ENCODE measurements at places on chromosomes 11 and 22.
A peak's percentile ranks its signal among the peaks of the same experiment; 100 is the strongest.

DNA sequence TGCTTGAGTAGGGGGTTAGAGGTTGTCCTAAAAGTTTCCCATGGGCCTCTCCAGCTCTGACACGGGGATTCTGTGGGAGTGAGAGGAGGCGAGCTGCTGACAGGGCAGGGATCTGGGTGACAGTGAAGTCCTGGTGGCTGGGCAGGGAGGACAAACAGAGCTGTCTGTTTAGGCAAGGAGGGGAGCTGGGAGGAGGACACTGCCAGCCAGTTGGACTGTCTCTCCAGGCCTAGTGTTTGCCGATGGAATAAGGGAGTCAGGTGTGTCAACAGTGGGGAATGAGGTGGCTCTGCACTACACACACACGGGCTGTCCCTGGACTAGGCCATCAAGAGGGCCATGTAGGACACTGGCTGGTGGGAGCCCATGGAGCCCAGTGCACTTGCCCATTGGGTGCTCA, 20.6 kb upstream of the SYT7 start:
- DNase-seq = no peak
- H3K4me3 ChIP-seq = no peak overlapping the region
- H3K36me3 ChIP-seq = no peaks in the 10 kb centered on the region
- no peak overlapping the region for H3K27ac ChIP-seq

GRCh38 chr11:12678991-12679390, 4.8 kb downstream of the TEAD1 start:
- no peak for DNase-seq
- H3K4me3 ChIP-seq = peak overlapping the region; percentile 98
- peaks cover 83% of the 10 kb centered on the region for H3K4me1 ChIP-seq
- no peaks in the 10 kb centered on the region for H3K36me3 ChIP-seq
- H3K27me3 ChIP-seq = peaks cover 5% of the 10 kb centered on the region

- no peak overlapping the region for H3K27ac ChIP-seq
- no peak for DNase-seq
- peaks cover 16% of the 10 kb centered on the region for H3K4me1 ChIP-seq
- no peak overlapping the region for H3K4me3 ChIP-seq
Observed at GRCh38 chr22:39722032-39722325, 151.4 kb downstream of the CACNA1I start.

DNA sequence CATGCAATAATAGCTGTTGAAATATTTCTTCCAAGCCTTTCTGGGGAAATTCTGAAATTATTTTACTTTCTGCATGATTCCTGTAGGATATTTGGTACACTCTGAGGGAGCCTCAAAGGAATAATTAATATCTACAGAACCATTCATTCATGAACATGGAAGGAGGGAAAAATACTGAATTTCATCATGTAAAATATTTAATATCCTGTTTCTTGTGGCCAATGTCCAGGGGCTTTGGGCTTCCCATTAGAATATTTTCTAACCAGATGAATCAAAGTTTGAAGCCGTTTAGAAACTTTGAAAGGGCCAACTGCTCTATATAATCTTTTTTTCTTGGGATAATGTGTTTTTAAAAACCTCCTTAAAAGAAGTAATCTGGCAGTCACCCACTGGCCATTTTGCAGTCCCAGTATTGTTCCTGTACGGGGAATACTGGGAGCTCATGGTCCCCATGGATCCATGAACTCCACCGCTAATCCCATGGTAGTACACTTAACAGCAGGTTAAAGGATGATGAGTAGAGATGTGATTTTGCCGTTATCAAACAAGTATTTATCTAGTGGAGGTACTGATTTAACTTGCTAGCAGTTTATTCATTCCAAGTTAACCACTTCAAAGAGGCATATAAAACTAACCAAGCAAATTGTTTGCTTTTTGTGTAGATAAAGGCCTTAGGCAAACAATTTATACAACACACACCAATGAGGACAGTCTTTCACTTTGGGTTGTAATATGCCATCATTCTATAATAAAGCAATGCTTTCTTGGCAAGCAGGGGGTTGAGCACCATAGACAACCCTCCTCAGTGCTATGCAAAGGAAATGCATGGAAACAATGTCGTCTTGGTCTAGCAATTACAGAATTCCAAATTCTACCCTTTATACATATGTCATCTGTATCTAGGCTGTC, 34.5 kb upstream of the BLID start:
- peaks cover 4% of the 10 kb centered on the region for H3K27me3 ChIP-seq
- H3K4me3 ChIP-seq = no peak overlapping the region
- no peaks in the 10 kb centered on the region for H3K36me3 ChIP-seq
- H3K4me1 ChIP-seq = no peaks in the 10 kb centered on the region

DNA sequence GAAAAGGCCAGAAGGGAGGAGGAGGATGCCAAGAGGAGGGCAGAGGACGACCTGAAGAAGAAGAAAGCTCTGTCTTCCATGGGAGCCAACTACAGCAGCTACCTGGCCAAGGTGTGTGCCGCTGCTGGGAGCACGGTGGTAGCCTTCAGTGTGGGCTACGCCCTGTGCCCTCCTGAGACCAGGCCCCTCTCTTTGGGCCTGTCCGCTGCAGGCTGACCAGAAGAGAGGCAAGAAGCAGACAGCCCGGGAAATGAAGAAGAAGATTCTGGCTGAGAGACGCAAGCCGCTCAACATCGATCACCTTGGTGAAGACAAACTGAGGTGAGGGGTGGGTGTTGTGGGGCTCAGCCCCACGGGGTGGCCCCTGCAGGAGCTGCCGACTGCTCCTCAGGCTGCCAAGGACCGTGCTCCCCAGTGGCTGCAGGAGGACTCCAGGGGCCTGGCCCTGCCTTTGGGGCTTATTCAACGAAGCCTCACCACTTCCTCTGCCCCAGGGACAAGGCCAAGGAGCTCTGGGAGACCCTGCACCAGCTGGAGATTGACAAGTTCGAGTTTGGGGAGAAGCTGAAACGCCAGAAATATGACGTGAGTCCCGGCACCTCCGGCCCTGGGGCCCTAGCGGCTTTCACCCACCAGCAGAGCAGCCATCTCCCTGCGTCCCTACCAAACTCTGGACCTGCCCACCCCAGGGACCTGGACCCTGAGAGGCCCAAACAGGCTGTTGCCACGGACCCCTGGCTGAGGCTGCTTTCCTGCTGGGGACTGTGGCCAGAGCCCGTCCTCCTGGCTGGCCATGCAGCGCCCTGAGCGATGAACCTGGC, 12.6 kb upstream of the MRPL23 start:
- peak; percentile 1 for DNase-seq
- H3K4me1 ChIP-seq = peaks cover 53% of the 10 kb centered on the region
- H3K36me3 ChIP-seq = no peaks in the 10 kb centered on the region
- no peak overlapping the region for H3K27ac ChIP-seq
- H3K4me3 ChIP-seq = no peak overlapping the region

DNA sequence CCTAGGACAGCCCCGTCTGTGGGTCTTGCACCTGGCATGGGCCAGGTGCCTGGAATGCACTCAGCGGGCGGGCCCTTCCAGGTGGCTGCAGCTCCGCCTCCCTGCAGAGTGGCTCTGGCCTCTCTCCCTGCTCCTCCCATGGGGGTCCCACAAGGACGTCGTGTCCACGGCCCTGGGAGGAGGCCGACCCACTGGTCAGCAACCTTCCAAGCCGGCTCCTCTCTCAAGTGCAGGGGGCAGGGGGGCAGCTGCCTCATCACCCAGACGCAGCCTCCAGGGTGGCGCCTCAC, 41.9 kb downstream of the CERK start:
- H3K4me1 ChIP-seq = no peaks in the 10 kb centered on the region
- no peak for DNase-seq
- H3K36me3 ChIP-seq = peaks cover 40% of the 10 kb centered on the region
- no peak overlapping the region for H3K4me3 ChIP-seq

GRCh38 chr11:45423475-45424120, 137.5 kb upstream of the SYT13 start:
- no peak for DNase-seq
- peaks cover 25% of the 10 kb centered on the region for H3K4me1 ChIP-seq
- H3K27me3 ChIP-seq = peaks cover 7% of the 10 kb centered on the region
- H3K4me3 ChIP-seq = no peak overlapping the region
- H3K27ac ChIP-seq = no peak overlapping the region

DNA sequence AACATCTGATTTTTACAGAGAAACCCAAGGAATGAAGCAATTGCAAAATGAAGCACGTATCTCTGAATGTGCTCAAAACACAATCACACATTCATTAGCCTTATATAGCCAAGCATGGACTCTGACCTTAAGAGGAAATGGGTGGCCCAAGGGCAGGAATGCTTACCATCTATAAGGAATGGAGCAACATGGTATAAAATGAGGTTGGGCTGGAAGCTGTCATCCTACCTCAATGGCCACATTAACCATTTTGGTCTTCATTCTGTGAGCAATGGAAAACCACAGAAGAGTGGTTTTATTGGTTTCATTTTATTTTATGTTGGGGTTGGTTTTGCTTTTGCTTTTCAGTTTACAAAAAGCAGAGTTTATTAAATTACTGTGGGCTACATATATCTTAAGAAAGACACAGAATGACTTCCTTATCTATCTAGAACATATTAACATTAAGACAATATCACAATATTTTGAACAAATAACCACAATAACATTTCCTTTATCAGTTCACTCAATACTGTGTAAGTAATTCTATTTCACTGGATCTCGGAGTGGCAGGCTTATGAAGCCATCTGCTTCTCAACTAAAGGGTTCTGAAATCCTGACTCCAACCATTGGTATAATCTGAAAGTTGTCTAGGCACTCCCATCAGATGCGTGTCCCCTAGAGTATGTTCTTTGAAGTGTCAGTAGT, 10.8 kb upstream of the MS4A13 start:
- H3K4me1 ChIP-seq = peaks cover 5% of the 10 kb centered on the region
- H3K27me3 ChIP-seq = no peaks in the 10 kb centered on the region
- H3K4me3 ChIP-seq = no peak overlapping the region
- H3K27ac ChIP-seq = peak overlapping the region; percentile 44
- H3K36me3 ChIP-seq = no peaks in the 10 kb centered on the region

GRCh38 chr22:49212002-49212401, 615.7 kb downstream of the BRD1 start:
- H3K4me1 ChIP-seq = no peaks in the 10 kb centered on the region
- no peak for DNase-seq
- H3K27ac ChIP-seq = no peak overlapping the region
- no peak overlapping the region for H3K4me3 ChIP-seq
- H3K36me3 ChIP-seq = no peaks in the 10 kb centered on the region

DNA sequence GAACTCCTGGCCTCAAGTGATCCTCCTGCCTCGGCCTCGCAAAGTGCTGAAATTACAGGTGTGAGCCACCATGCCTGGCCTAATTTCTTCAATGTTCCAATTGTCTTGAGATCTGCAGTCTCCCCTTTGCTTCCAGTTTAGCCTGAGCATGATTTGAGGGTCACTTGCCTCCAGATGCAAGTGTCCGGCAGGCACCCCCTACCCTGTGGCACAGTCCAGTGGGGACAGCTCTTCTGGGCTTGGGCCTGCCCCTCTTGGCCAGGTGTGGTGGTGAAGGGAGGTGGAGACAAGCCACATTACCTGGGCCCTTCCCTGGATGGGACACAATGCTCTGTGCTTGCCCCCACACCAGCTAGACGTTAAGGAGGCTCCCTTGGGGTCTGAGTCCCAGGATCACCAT, 21.3 kb upstream of the CACNG2 start:
- no peak overlapping the region for H3K27ac ChIP-seq
- H3K4me1 ChIP-seq = peaks cover 6% of the 10 kb centered on the region
- no peak overlapping the region for H3K4me3 ChIP-seq
- peaks cover 36% of the 10 kb centered on the region for H3K27me3 ChIP-seq
- H3K36me3 ChIP-seq = no peaks in the 10 kb centered on the region
- no peak for DNase-seq

DNA sequence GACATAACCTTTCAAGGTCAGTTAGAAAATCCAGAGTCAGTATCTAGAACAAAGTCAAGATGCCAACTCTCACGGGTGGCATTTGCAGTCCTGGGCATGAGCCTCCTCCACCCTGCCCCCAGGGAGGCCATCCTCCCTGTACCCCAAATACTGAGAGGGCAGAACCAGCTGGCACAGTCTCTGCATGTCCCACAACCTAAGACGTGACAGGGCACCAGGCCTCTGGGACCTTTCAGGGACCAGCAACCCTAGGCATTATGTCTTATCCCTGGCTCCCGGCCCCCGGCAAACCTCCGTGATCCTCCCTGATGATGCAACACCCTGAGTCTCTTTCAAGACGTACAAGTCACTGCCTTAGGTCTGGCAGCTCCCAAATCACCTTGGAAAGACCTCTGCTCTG, 2.0 kb downstream of the MB start:
- H3K4me3 ChIP-seq = no peak overlapping the region
- H3K27me3 ChIP-seq = peaks cover 22% of the 10 kb centered on the region
- DNase-seq = no peak
- peaks cover 12% of the 10 kb centered on the region for H3K4me1 ChIP-seq
- H3K27ac ChIP-seq = no peak overlapping the region

DNA sequence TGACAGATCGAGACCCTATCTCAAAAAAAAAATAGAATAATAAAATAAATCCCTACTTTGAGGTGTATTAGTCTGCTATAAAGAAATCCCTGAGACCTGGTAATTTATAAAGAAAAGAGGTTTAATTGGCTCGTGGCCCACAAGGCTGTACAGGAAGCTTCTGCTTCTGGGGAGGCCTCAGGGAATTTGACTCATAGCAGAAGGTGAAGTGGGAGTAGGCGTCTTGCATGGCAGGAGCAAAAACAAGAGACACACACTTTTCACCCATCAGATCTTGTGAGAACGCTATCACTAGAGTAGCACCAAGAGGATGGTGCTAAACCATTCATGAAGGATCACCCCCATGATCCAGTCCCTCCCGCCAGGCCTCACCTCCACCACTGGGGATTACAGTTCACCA, 29.2 kb downstream of the CDPF1 start:
- H3K4me3 ChIP-seq = no peak overlapping the region
- peaks cover 14% of the 10 kb centered on the region for H3K4me1 ChIP-seq
- H3K36me3 ChIP-seq = peaks cover 21% of the 10 kb centered on the region
- DNase-seq = no peak
- no peaks in the 10 kb centered on the region for H3K27me3 ChIP-seq
- no peak overlapping the region for H3K27ac ChIP-seq

DNA sequence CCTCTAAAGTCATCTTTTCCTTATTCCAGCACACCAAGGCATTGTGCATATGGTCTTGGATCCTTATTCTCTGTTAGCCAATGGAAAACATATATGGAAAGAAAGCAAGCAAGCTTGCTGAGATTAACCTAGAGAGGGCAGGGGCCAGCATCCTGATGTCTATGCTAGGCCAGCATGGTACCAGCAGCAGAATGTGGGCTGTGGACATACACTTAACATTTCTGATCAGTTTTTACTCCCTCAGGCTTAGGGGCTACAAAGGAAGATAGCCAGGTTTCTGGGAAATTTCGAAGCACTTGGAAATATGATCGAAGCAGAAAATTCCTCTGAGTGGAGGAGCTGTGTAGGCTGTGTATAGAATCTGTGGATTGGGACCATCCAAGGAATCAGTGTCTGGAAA, 67.0 kb downstream of the ST3GAL4 start:
- peaks cover 3% of the 10 kb centered on the region for H3K27me3 ChIP-seq
- peaks cover 16% of the 10 kb centered on the region for H3K36me3 ChIP-seq
- peaks cover 75% of the 10 kb centered on the region for H3K4me1 ChIP-seq
- H3K27ac ChIP-seq = no peak overlapping the region
- no peak for DNase-seq

Data from nephron progenitor cell (in vitro differentiated cells).